ENCODE measurements at places on chromosomes 5 and 9.

GRCh38 chr5:164354139-164354751, 848.8 kb downstream of the MAT2B start:
- DNase-seq, result no peak

GRCh38 chr9:4192450-4192849, 107.4 kb downstream of the GLIS3 start:
- no peak for DNase-seq

DNA sequence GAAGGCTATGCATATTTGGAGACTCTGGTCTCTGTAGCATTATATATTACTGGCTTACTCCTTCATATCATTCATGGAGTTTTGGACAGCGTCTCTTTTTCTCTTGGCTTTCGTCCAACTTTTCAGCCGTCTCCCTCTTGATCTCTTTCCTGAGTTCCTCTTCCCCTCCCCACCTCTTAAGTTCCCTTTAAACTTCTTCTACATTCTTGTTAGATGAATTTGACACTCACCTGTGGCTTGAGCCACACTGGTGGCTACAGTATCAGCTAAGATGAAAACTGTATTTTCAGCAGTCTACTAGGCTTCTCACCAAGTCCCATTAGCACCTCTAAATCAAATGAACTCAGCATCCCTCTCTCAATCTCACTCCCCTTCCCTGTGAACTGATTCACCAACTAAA, 128.1 kb downstream of the STARD4 start:
- DNase-seq, result no peak

- DNase-seq, result no peak
Measured at GRCh38 chr9:69425136-69425801, 100.3 kb downstream of the ENTREP1 start.

GRCh38 chr5:101580591-101580990, 677.5 kb upstream of the ST8SIA4 start:
- DNase-seq, result no peak

- no peak for DNase-seq
Measured at GRCh38 chr9:113569472-113570060, 106.0 kb downstream of the RGS3 start.

DNA sequence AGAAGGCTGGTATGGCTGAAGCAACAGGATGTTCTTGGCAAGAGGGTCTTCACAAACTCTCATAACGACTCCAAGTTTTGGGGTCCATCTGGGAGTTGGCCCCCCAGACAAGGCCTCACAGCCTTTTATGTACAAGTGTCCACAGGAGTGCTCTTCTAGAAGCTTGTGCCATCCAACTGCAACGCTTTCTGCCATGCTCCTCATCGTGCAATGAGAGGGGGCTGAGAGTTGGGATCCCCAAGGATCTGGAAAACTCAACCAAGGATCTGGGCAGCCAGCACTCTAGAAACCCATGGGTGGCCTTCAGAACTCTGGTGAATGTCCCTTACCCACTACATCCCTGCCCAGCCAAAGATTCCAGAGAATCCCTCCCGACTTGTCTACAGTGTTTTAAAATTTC, 8.5 kb upstream of the AMBP start:
- DNase-seq, result no peak

GRCh38 chr9:14366076-14366475, 52.1 kb upstream of the NFIB start:
- no peak for DNase-seq

- DNase-seq, result no peak
Measured at GRCh38 chr5:89930591-89931392, 478.8 kb downstream of the CETN3 start.

GRCh38 chr5:149778303-149779123, 48.4 kb downstream of the PPARGC1B start:
- DNase-seq, result no peak

GRCh38 chr5:145937432-145938250, 1.3 kb downstream of the SH3RF2 start:
- DNase-seq, result no peak

DNA sequence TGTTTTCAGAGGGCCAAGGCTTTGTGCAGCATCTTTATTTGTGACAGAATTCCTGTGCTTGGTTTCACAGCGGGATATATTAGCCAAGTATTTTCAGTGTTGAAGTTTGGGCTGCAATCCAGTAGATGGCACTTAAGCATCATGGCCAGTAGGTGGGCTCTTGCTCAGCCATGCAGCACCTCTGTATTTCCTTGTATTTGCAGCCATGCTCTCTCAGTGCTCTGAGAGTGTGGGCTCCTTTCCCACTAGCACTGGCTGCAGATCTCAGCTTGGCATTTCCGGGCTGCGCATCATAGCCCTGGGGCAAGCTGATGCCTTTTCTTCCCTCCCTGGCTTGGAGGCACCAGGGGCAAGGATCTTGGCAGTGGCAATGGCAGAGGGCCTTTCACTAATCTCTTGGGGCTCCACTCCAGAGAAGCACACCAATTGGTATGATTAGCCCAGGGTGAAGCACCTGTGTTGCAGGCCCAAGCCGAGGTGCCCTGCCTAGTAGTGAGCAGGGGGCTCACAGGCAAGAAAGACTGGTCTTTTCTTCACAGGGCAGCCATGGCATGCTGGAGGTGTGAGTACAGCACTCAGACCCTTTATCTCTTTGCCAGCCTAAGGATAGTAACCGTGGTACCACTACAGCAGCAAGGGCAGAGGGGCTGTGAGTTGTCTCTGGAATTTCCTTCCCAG, 48.3 kb downstream of the SLCO6A1 start:
- peak; percentile 7 for DNase-seq

DNA sequence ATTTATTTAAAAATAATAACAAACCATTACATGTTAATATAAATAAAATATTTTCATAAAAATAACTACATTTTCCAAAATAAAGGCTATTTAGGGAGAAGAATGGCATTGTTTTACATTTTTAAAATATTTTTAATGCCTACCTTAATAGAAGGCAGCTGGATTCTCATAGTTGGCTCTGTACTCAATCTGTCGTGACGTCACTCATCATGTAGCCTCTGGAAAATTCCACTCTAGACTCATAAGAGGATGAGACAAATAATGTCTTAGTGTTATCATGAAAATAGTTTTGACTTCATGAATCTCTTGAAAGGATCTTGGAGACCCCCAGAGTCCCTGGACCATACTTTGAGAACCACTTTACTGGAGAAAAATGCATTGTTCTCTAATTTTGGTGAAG, 93.1 kb downstream of the NXNL2 start:
- no peak for DNase-seq

DNA sequence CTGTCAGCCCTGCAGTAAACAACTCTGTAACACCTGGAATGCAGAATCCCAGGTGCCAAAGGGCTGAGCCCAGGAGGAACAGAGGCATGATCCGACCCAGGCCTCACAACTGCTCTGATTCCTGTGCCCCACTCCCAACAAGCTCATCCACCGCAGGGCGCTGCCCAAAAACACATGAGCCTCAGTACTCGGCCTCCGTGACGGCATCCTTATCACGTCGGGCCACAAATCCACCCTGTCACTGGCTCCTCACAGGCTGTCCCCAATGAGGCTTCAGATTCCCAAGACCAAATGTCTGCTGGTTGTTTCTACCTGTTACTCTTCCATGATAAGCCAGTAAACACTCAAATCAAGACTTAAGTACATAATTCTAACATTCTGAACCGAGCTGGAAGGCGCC, 15.2 kb downstream of the QSOX2 start:
- no peak for DNase-seq

GRCh38 chr5:125348221-125348692, 601.8 kb upstream of the ZNF608 start:
- no peak for DNase-seq
